ENCODE measurements at places on chromosomes 5 and 9.

GRCh38 chr9:114233491-114234185 is 78.3 kb downstream of the COL27A1 start:
- no peak for DNase-seq

- DNase-seq: no peak
Observed at GRCh38 chr9:72322678-72323077, 42.3 kb downstream of the ZFAND5 start.

DNA sequence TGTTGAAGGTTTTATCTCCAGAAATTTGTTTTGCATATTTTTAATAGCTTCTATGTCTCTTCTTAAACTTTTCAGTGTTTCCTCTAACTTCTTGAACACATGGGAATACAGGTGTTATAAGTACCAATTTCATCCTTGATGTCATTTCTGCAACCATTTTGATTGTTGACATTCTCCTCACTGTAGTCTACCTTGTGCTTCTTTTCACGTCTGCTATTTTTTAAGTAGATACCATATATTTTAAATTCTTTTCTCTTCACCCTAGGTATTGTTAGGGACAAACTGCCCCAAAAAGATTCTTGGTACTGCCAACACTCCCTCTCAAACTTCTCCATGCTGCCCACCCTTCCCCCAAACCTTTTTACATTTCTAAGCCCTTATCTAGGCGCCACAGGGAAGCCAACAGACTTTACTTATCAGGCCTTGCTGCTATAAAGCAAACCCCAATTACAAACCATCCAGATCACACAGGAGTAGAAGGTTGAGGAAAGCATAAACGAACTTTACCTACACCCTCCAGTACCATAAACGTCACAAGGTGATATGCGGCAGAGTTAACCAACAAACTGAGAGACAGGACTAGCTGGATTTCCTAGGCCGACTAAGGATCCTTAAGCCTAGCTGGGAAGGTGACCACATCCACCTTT is 1165.3 kb downstream of the TAF11L14 start:
- DNase-seq: no peak

- DNase-seq: no peak
Observed at GRCh38 chr9:128222880-128223670, 19.9 kb downstream of the DNM1 start.

GRCh38 chr5:147957901-147958300 is 51.6 kb upstream of the C5orf46 start:
- DNase-seq: no peak

- DNase-seq: no peak
Observed at GRCh38 chr5:115461506-115462290, 82.9 kb downstream of the FEM1C start.

DNA sequence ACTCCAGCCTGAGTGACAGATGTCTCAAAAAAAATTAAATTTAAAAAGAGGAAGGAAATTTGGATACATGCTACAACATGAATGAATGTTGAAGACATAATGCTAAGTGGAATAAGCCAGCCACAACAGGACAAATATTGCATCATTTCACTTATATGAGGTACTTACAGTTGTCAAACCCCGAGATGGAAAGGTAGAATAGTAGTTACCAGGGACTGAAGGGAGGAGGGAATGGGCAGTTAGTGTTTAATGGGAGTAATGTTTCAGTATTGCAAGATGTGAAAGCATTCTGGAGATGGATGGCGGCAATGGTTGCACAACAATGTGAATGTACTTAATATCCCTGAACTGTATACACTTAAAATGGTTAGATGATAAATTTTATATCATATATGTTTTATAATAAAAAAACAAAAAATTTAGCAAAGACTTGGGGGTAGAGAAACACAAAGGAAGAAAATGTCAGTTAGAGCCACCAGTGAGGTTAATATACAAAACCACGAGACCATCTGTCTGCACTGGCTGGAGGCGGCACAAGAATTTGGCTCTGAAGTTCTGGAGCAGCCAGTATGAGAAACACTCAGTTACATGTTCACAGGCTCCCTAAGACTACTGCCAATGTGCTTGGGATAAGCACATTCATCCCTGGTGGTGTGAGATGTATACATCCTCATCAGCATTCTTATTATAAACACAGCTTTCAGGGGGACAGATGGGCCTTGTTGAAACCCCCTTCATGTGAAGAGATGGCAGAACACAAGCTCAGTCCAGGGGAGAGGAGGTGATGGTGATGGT is 37.0 kb upstream of the RPS23 start:
- DNase-seq: peak; percentile 0

GRCh38 chr5:9681706-9682105 is 51.6 kb upstream of the TAS2R1 start:
- no peak for DNase-seq

GRCh38 chr5:147179562-147180147 is 55.2 kb upstream of the STK32A start:
- no peak for DNase-seq

DNA sequence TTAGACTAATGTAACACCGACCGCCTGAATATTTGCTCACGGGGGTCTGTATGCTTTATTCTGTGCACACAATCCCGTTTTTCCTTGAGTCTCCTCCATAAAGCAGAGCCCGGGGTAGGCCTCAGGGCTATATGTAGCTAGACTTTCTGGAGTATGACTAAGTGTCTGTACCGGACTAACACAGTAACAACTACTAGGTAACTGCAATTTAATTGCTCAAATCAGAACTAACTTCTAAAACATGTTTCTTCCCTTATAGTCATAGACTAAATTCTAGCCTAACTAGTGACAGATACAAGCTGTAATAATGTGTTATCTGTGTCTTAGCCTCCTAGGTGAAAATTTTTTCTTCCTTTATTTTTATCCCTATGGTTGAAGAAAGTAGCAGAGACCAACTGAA is 2.1 kb downstream of the REEP5 start:
- no peak for DNase-seq

Data from NCI-H1694 (cell line).